ENCODE measurements at places on chromosomes 1 and 21.

- no peak for DNase-seq
These were observed 31.1 kb upstream of the ITLN2 start for GRCh38 chr1:160985723-160986122.

GRCh38 chr1:98369463-98369862, 292.1 kb upstream of the SNX7 start:
- DNase-seq = no peak

GRCh38 chr21:33380483-33380998, 22.7 kb upstream of the IFNGR2 start:
- peak; percentile 99 for DNase-seq

GRCh38 chr1:3590139-3590763, 21.1 kb downstream of the MEGF6 start:
- no peak for DNase-seq

GRCh38 chr1:237685551-237685950, 205.2 kb downstream of the ZP4 start:
- DNase-seq = no peak

DNA sequence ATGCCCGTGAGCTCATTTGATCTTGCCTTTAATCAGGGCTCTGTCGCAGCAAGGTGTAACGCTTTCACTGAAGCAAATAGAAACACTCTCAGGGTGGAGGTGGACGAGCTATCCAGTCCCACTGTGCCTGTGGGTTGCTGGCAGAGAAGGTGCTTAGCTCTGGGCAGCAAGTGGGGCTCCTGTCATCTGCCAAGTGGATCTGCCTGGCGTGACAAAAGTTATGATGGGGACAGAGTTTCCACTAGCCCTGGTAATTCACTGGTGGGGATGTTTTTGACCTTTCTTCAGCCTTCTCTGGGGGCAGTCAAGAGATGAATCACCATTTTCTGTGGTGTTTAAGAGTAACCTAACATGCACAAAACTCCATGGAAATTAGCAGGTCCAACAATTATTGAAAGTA, 71.3 kb upstream of the EDEM3 start:
- DNase-seq = peak; percentile 43

DNA sequence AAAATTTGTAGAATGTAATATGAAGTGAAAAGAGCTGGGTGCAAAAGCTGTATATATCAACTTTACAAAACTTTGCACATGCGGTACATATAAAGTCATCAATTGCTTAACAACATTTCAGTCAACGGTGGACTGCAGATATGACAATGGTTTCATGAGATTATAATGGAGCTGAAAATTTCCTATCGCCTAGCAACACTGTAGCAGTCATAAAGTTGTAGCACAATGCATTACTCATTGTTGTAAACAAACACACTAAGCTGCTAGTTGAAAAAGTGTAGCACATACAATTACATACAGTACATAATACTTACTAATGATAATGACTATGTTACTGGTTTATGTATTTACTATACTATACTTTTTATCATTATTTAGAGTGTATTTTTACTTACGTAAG, 64.0 kb downstream of the RGS7 start:
- DNase-seq = no peak

GRCh38 chr1:115456441-115456961, 118.5 kb upstream of the NGF start:
- no peak for DNase-seq

DNA sequence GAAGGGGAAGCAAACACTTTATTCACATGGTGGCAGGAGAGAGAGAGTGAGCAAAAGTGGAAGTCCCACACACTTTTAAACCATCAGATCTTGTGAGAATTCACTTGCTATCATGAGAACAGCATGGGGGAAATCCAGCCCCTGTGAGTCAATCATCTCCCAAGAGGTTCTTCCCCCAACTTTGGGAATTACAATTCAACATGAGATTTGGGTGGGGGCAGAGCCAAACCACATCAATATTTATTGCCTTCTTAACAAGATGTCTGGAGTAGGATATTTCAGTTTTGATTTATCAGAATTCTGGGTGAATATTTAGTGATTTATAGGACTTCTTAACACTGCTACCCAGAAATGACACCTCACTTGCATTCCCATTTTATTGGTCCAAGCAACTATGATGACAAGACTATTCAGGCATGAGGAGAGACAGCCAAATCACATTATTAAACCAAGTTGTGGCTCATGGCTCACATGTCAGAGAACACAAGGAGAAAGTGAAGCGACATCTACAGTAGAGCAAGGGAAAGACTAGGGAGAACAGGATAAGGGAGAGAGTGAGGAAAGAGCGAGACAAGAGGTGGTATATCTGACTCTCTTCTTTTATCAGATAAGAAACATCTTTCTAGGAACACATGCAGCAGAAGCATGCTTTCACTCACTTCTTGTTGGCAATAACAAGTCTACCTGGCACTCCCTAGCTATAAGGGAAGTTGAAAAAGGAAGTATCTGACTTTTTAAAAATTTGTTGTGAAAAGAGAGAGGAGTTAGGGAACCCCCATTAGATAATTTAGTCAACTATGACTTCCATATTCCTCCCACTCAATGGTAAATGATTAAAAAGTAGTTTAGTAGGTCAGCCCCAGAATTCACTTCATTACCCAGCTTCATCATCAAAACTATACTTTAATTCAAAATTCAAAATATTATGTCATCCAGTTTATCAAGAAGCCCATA, 36.6 kb upstream of the PTPRC start:
- DNase-seq = peak; percentile 81

GRCh38 chr1:108573183-108573582, 13.3 kb downstream of the EEIG2 start:
- DNase-seq = no peak

DNA sequence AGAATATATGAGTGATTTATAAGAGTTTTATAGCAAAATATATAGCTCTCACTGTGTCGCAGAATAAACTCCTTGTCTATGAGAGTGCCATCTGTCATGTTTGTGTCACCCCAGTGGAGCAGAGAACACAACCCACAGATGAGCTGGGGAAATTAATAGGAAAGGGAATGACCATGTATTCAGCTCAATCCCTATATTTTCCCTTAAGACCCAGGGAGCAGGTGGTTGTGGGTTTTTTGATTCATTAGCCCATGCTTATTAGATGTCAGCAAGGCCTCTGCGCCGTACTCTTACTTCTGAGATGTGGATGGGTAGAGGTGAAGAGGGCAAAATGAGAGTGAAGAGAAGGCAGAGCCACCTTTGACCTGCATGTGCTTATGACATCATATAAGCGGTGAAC, 4.1 kb upstream of the GREM2 start:
- no peak for DNase-seq
